A549 treated with dexamethasone at 1 μM for 4 hours (cell line): ENCODE measurements at places on chromosomes 4 and X. TPM values are rescaled to one million over a fixed set of nuclear protein-coding genes. Genes with fewer than 3 reads are reported as not detected.

Gene SULT1E1
- total RNA-seq = not detected in 5 replicates

Gene GLOD5
- total RNA-seq = not detected in 5 replicates

Gene SYP
- total RNA-seq = 1.8 to 3.2 TPM (median 2.4 TPM) in 5 replicates

Gene PLK4
- total RNA-seq = 13.5 to 19.2 TPM (median 16.5 TPM) in 5 replicates

Gene KDR
- 0.14 to 0.20 TPM (median 0.15 TPM) in 5 replicates for total RNA-seq

Gene ANTXR2
- 2.4 to 3.5 TPM (median 3.0 TPM) in 5 replicates for total RNA-seq

Gene GSX2
- total RNA-seq = not detected in 5 replicates

Gene CSAG2
- total RNA-seq = not detected in 5 replicates

Gene PLXNB3
- total RNA-seq = 1.8 to 4.1 TPM (median 3.0 TPM) in 5 replicates

Gene USP26
- not detected in 5 replicates for total RNA-seq

Gene ACE2
- total RNA-seq = not detected in 5 replicates

Gene ASB11
- not detected in 5 replicates for total RNA-seq
